ENCODE measurements at places on chromosomes 4 and X.

DNA sequence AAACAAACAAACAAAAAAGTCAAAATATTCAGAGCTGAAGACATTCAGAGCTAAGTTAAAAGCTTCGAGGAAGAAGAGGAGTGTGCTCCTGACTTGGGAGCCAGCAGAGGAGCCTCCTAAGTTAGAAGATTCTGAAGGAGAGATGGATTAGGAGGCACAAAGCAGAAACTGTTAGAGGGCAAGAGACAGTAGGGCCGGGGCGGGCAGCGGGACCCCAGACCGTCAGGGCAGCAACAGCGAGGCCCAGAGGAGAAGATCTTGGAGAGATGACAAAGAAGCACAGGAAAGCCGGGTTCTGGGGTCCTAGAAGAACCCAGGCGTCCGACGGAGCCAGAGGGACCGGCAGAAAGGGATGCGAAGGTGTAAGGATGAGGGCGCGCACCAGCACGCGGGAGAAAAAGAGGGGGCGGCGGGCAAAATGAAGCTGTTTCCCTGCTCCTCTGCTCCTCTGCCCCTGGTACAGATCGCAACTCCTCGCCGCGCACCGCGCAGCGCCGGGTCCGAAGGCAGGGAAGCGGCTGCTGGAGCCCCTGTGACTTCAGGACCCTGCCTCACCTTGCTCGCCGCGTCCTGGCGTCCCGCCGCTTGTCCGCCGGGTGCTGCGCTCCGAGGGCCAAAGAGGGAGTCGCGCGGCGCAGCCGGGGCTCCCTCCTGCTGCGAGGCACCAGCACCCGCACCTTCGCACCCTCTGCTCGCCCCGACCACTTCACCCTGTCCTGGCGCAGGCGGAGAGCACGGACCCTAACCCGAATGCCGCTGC is 477 bp downstream of the KLHL13 start:
- DNase-seq, result no peak

DNA sequence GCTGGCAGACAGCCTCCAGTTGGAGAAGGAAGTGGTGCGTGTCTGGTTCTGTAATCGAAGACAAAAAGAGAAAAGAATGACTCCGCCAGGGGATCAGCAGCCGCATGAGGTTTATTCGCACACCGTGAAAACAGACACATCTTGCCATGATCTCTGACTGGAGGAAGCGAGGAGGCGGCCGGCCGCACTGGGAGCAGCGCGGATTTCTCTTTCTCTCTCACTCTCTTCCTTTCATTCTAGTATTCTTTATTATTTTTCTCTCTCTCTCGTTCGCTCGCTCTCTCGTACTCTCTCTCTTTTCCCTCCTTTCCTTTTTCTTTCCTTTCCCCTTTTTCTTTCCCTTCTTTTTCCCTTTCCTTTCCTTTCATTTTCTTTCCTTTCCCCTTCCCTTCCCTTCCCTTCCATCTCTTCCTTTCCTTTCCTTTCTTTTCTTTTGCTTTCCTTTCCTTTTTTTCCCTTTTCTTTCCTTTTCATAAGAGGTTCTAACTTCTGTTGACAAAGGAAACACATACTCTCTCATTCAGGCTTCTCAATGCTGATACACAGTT is 1.2 kb downstream of the POU3F4 start:
- DNase-seq, result no peak

DNA sequence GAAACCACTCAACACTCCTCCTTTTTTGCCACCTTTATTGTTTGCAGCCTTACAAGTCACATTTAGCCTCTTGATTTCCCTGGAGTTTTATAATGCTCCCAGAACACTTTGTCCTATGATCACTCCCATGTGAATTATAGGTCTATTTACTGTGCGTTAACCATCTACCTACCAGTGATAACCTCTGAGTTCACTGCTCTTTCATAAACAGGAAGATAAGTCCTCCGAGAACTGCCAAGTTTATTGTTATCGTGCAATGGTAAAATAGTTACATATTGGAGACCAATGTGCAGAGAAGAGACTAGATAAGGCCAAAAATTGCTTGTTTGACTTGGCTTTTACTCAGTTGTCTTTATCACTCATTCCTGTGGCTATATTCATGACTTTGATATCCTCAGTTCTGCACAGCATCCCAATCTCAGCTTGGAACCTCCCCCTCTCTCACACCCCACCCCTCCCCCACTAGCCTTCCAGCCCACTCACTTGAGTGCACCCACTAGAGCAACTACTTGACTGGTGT is 12.9 kb upstream of the NUDT9 start:
- DNase-seq, result no peak

GRCh38 chr4:41526628-41527027 is 11.3 kb upstream of the LIMCH1 start:
- DNase-seq, result no peak

DNA sequence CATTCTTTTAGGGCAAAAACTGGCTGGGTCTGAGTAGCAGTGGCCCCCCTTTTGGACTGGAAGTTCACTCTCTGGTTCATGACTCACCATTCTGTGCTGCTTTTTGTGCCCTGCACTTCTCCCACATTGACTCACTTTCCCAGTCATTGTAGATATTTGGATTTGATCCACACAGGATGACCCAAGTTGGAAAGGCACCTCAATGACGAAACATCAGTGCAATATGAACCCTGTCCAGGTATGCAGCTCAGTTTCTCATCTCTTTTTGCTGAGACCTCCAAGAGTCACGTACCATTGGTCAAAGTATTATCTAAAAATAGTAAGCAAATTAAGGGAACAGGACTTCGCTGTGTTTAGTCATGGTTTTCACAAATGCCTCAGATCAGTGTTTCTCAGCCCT is 92.7 kb downstream of the CBLL2 start:
- DNase-seq, result no peak

DNA sequence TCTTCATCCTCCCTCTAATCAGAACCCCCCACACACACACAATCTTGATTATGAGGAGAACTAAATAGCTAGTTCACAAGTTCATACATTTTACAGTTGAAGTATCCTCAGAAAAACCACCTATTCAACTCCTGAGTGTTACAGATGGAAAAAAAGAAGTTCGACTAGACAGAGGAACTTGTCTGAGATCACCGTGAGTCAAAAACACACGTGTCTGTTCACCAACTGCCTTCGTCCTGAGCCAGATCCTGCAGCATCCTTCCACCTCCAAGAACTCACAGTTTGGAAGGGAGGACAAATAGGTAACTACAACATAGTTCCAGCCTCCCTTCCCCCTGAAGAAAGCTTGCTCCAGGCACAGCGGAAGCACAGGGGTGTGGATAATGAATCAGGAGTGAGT is 19.0 kb upstream of the IRAK1 start:
- DNase-seq, result no peak

DNA sequence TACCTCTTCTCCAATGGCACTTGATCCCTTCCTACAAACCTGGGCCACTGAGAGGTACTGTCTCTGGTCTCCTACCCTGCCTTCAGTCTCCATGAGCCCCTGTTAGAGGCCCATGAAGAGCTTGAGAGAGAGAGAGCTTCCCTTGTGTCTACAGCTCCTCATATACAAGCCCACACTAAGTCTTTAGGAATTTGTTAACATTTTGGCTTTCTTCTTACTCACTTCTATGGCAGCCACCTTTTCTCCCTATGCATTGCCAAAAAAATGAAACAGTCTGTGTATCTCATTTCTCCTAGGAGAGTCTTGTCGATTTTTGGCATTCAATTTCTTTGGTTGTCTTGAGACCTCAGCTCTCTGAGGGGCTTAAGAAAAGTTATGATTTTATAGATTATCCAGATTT is 90.9 kb upstream of the LNX1 start:
- no peak for DNase-seq

DNA sequence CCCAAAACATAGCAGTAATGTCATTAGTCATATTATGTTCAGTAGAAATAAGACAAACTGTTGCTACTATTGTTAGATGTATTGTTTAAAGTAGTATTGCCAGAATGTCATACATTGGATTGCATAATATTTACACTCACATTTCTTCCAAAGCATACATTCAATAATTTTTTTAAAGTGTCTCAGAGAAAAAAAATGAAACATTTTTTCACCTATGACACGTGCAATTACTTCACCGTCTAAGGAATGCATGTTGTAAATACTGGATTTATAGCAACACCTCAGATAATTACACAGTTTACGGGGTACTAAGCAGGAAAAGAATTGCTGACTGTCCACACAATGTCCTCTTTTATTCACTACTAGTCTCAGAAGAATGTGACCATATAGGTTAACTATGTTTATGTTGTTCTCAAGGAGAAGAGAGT is 162.1 kb downstream of the PCDH18 start:
- DNase-seq, result no peak

DNA sequence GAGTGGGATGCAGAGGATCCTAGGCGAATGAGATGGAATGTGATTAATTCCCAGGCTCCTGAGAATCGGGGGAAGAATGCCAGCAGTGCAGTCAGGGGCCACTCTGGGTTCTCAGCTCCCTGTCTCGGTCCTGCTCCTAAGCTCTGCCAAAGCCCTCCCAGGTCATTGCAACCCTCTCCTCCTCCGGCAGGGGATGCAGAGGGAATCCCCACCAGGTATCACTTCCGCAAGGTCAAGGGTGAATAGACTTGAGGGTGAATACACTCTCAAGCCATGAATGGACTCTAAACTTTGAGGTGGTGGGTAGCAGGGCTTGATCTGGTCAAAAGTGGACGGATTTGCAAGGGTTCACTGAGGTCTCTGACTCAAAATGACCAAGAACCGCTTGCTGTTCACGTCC is 139.3 kb upstream of the MXRA5 start:
- DNase-seq, result no peak

DNA sequence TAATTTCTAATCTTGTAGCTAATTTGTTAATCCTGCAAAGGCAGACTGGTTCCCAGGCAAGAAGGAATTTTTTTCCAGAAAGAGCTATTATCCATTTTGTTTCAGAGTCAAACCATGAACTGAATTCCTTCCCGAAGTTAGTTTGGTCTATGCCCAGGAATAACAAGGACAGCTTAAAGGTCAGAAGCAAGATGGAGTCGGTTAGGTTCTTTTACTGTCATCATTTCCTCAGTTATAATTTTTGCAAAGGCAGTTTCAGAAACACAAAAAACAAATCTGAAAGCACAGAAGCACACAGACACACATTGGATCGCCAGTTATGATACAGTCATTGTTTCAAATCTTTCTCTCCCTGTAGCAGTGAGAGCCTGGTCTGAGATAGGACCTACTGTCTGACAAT is 37.9 kb downstream of the AGA start:
- DNase-seq, result no peak

GRCh38 chrX:47649271-47649670 is 1.1 kb downstream of the ELK1 start:
- no peak for DNase-seq

GRCh38 chrX:40543661-40544328 is 37.0 kb upstream of the ATP6AP2 start:
- DNase-seq, result no peak

- no peak for DNase-seq
Measured at GRCh38 chr4:83767067-83767466, 231.2 kb downstream of the GPAT3 start.

Measured in stimulated activated CD4-positive, alpha-beta T cell treated with anti-CD3 and anti-CD28 coated beads, TNF-alpha, amount 100 ng/mL, for 24 hours (primary cell).